ENCODE measurements at places on chromosomes 1 and 21. TPM values are rescaled to one million over a fixed set of nuclear protein-coding genes. Genes with fewer than 3 reads are reported as not detected.

DNA sequence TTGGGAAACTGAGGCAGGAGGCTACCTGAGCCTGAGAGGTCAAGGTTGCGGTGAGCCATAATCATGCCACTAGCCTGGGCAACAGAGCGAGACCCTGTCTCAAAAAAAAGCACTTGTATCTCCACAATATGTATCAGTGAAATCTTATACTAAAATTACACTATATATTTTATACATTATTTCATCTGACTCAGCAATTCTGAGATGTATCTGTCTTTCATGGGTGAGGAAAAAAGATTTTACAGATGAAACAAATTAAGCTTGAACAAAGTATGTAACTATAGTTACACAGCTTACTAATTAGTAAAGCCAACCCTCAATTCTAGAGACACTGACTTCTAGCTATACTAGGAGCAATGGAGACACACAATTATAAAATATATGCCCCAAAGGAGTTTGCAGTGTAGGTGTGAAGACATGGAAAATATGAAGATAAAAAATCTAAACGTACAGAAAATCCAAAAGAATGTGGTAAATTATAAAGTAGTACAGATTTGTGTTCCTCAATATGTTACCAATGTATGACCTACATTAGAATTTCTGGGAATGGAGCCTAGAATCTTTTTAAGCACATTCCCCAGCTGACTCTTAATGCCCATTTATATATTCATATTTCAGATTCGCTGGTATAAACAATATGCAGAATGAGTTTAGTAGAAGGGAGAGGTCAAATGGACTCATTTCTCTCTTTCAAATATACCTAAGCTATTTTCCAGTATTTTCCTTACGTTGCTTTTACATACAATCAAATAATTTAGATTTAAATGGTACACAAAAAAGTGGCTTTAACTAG is 14.6 kb downstream of the GTF2B start:
- no peak for DNase-seq

GRCh38 chr21:40688106-40688864 is 158.7 kb downstream of the DSCAM start:
- no peak for DNase-seq

- DNase-seq = no peak
Observed at GRCh38 chr1:167950569-167950968, 13.7 kb upstream of the MPC2 start.

Gene SLC9C2
- 0.13 TPM for total RNA-seq

Gene PERM1
- total RNA-seq = 50.1 TPM

Gene PHTF1
- 15.0 TPM for total RNA-seq

GRCh38 chr1:11472741-11473140 is 6.2 kb upstream of the DISP3 start:
- DNase-seq = no peak

GRCh38 chr1:214270097-214270650 is 10.8 kb upstream of the SMYD2 start:
- DNase-seq = no peak

Data from cardiac septum (tissue), 1 donor.